ENCODE measurements at places on chromosomes 4 and X. TPM values are rescaled to one million over a fixed set of nuclear protein-coding genes. Genes with fewer than 3 reads are reported as not detected.

- no peak for DNase-seq
Measured at GRCh38 chrX:50771382-50771781, 42.6 kb downstream of the SHROOM4 start.

SPANXC gene
- not detected for polyA plus RNA-seq

RBM47 gene
- 87.4 TPM for polyA plus RNA-seq

GRCh38 chr4:37667197-37668100 lies 18.7 kb downstream of the RELL1 start:
- no peak for DNase-seq

PPEF2 gene
- polyA plus RNA-seq: not detected

ZNF630 gene
- polyA plus RNA-seq: 4.6 TPM

- no peak for DNase-seq
Measured at GRCh38 chr4:25928379-25929297, 14.6 kb downstream of the SMIM20 start.

MAGED4B gene
- polyA plus RNA-seq: 70.9 TPM

GAGE12J gene
- polyA plus RNA-seq: not detected

DNA sequence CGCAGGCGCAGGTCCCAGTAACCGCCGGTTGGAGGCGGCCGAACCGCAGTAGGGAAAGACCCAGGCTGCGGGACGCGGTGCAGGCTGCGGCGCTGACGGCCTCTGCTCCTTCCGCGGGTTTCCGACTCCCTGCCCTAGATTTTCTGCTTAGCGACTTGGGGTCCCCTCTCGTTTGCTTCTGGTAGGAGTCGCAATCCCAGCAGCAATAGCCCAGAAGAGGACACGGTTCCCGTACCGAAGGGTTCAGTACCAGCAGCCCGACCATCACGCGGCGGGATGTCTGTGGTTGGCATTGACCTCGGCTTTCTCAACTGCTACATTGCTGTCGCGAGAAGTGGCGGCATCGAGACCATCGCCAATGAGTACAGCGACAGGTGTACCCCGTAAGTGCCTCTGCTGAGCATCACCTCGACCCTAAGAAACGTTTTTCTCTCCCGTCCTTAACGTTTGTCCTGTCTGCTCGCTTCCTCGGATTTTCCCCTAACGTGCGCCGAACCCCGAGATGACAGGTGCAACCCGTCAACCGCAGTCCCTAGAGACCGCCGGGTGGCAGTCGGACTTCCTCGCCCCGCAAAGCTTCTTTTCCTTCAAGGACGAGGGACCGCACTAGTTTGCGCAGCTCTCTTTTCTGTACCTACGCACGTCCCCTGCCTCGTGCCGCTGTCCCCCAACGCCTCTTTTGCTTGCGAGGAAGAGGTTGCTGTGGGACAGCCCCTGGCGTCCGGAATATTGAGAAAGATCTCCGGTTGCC lies at the start of gene HSPA4L:
Gene HSPA4L (plus strand): TSS at position 48 of the 751 bp plus-strand sequence. CDS start 229 bp downstream, at position 277.
- DNase-seq: peak; percentile 78

PAK3 gene
- 7.8 TPM for polyA plus RNA-seq

SSX2 gene
- polyA plus RNA-seq: not detected

TRIM61 gene
- 2.2 TPM for polyA plus RNA-seq

- no peak for DNase-seq
Measured at GRCh38 chr4:7546809-7547367, 112.2 kb upstream of the PSAPL1 start.

TCEANC gene
- 5.9 TPM for polyA plus RNA-seq

DMRTC1B gene
- 4.6 TPM for polyA plus RNA-seq

- DNase-seq: no peak
Measured at GRCh38 chr4:75973766-75974165, 17.0 kb downstream of the SDAD1 start.

GRCh38 chrX:11537141-11537540 lies 128.6 kb downstream of the ARHGAP6 start:
- DNase-seq: no peak

DNA sequence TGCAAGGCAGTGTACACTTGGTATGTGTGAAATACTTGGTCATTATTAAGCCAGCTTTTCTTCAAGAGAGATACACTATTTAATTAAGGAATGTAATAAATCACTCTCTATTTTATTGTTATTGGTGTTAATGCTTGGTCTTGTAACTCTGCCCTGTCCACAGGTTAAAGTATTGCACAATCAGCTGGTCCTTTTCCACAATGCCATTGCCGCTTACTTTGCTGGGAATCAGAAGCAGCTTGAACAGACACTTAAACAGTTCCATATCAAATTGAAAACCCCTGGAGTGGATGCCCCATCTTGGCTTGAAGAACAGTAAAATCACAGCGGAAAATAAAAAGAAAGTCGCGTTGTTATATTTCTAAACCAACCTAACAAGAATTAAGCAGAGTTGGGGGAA lies 26.2 kb upstream of the FHDC1 start:
- DNase-seq: no peak

DNA sequence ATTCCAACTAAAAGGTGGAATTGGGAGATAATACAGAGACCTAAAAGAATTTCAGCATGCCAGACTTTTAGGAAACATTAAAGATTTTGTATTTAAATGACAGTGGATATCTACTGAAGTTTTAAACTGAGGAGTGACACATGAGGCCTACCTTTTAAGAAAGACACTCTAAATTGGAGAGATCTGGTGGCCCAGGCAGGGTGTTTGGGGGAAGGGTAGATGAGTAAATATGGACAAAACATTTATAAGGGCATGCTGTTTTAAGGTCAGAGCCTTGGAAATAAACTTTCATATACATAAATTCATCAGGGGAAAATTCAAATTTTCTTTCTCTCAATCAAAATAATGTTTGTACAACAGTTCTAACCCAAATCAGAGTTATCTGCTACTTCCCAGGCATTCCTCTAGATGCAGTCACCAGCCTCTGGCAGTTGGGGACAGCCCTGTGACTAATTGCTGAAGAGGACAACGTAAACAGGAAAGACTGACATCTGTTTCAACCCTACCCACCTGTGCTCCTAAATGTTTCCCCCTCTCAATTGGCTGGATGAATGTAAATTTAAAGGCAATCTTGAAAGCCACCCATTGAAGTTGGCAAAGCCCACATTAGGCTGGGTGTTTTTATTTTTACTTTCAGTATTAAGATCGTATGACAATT lies 1646.9 kb upstream of the ADGRL3 start:
- DNase-seq: no peak
